ENCODE measurements at places on chromosomes 1 and 21.

DNA sequence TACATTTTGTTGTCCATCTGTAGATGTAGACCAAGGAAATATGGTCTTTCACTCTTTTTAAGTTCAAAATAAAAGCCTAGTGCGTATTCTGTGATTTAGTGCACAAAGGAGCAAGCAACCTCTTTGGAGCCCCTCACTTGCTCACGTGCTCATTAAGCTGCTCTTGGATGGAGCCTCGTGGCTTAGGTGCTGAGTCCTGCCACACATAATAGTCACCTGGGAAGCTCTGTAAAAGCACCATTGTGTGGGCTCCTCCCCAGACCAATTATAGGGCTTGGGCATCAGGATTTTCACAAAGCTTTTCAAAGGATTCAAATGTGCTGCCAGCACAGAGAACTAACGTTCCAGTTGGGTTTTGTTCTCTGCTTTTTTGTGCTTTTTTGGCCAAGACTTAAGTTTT, 85.0 kb downstream of the PCP4 start:
- DNase-seq, result no peak

DNA sequence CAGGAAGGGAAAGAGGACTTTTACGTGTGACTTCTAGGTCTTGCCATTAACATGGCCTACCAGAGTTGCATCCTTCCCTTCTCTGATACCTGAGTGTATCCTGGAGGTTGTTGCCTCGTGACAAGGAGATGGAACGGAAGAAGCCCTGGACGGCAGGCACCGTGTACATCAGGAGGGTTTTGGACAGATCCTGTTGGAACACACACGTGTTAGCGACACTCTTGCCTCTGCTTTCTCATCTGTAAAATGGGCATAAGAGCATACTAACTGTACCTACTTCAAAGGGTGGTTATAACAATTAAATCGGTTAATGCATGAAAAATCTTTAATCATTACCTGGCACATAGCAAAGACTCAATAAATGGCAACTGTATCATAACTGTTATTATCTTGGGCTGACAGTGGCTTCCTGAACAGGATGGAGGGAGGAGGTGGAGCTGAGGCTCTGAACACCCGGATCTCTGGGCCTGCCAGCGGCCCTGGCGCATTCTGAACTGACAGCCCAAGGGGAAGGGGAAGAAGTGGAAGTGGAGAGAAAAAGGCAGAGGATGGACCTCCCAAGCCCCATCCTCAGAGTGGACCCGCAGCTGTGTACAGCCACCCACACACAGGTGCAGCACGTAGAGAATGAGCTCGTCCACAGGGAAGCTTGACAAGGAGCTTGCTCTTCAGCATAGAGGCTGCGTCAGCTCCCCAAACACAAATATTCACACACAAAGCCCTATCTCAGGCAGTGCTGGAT, 30.2 kb upstream of the EXOSC10 start:
- no peak for DNase-seq

GRCh38 chr21:24514081-24514733, 1093.1 kb downstream of the MRPL39 start:
- no peak for DNase-seq

GRCh38 chr1:182183606-182184005, 122.1 kb upstream of the ZNF648 start:
- DNase-seq, result no peak
